PC-9 (cell line): ENCODE measurements at places on chromosomes 4 and X. TPM values are rescaled to one million over a fixed set of nuclear protein-coding genes. Genes with fewer than 3 reads are reported as not detected.

GABRG1 gene
- total RNA-seq = not detected in 2 replicates

CDS1 gene
- 35.6 and 37.3 TPM in 2 replicates for total RNA-seq

ITGB1BP2 gene
- total RNA-seq = 5.2 and 5.4 TPM in 2 replicates

SCD5 gene
- 34.3 and 41.1 TPM in 2 replicates for total RNA-seq

CEP44 gene
- 20.2 and 22.4 TPM in 2 replicates for total RNA-seq

FBXO8 gene
- 11.6 and 16.7 TPM in 2 replicates for total RNA-seq

CLCN4 gene
- 3.1 and 4.4 TPM in 2 replicates for total RNA-seq

GIMD1 gene
- not detected in 2 replicates for total RNA-seq
